ENCODE measurements at places on chromosomes 6 and 20.

- no peak for DNase-seq
Measured at GRCh38 chr6:116070101-116070500, 9.4 kb upstream of the FRK start.

- DNase-seq: no peak
Measured at GRCh38 chr6:82861121-82861520, 204.5 kb downstream of the UBE3D start.

- DNase-seq: no peak
Measured at GRCh38 chr6:132490478-132491204, 22.3 kb downstream of the STX7 start.

- no peak for DNase-seq
Measured at GRCh38 chr20:9565910-9566550, 51.6 kb downstream of the LAMP5 start.
